Lung (tissue), 17 donors: ENCODE measurements at places on chromosomes 6 and 20.

DNA sequence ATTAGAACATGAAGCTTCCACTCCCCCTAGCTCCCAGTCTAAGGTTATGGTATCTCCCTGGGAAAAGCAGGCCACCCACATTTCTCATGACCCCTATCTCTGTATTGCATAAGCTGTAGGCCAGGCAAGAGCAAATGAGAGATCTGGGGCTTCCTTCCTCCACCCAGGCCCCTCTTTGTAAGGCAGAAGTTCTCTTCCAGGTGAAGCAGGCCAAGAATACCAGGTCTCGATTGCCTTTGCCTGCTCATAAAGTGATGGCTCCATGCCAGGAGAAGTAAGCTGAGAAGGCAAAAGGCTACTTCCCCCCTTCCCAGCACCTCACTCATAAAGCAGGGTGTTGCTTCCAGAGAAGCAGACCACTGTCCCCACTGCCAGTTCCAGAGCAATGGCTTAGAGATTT lies 144.1 kb upstream of the KCNK16 start:
- no peaks in the 10 kb centered on the region for H3K27me3 ChIP-seq
- H3K4me1 ChIP-seq: peaks cover 4% of the 10 kb centered on the region
- H3K36me3 ChIP-seq: no peaks in the 10 kb centered on the region
- H3K27ac ChIP-seq: no peak overlapping the region

GRCh38 chr6:14305624-14306023 lies 188.1 kb downstream of the CD83 start:
- H3K4me3 ChIP-seq: no peak overlapping the region
- H3K27ac ChIP-seq: no peak overlapping the region
- no peaks in the 10 kb centered on the region for H3K27me3 ChIP-seq

DNA sequence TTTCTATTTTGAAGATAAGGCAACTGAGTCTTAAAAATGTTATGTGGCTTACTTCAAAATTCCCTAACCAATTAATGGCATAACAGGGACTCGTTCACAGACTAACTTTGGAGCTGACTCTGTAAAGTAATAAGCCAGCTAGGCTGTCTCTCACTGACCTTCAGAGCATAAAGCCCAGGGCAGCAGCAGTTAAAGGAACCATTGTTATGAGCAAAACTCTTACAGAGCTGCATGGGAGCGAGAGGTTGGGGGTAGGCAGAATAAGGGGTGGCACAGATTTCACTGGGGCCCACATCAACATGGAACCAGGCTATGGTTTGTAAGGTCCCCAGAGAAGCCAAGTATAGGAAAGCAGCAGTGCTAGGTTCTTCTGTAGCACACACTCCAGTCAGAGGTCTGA lies 637.8 kb downstream of the RFPL4B start:
- no peak overlapping the region for H3K4me3 ChIP-seq
- no peak overlapping the region for H3K27ac ChIP-seq
- H3K36me3 ChIP-seq: no peaks in the 10 kb centered on the region
- no peaks in the 10 kb centered on the region for H3K27me3 ChIP-seq
- no peaks in the 10 kb centered on the region for H3K4me1 ChIP-seq

DNA sequence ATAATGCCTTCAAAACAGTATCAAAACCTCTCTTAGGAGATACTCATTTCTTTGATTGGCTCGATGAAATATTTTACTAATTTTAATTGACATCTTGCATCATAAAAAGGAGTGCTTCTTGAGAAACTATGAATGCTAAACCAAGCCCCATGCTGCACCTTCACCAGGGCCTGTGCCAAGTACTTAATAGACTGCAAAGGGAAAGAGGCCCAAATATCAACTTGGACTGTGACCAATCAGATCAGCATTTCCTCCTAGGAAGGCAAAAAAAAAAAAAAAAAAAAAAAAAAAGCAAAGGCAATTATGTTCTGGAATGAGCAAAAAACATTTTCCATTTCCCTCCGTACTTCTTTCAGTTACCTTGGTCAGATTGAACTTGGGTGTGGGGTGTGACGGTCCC lies 253.0 kb upstream of the SOX4 start:
- no peaks in the 10 kb centered on the region for H3K36me3 ChIP-seq
- H3K4me3 ChIP-seq: no peak overlapping the region
- no peak overlapping the region for H3K27ac ChIP-seq
- DNase-seq: no peak
- H3K27me3 ChIP-seq: no peaks in the 10 kb centered on the region
